ENCODE measurements at places on chromosomes 16 and 17. TPM values are rescaled to one million over a fixed set of nuclear protein-coding genes. Genes with fewer than 3 reads are reported as not detected.

CHST4 gene
- total RNA-seq, result 0.13 TPM

DNA sequence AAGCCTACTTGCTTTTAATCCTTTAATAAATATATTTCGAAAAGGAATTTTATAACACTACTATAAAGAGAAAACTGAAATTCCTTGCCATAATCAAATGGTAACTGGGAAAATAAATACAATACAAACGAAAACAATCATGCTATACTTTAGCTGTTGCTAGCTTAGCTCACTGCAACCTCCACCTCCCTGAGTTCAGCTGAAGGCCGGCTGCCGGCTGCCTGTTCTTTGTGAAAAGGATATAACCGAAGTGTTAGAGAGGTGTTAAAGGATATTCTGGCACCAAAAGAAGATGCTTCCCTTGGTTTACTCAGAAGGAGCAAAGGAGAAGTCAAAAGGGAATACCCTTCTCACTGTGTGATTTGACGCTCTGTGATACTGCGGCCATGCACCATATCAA lies 108.5 kb downstream of the CACNG3 start:
- no peak overlapping the region for H3K27ac ChIP-seq
- no peaks in the 10 kb centered on the region for H3K4me1 ChIP-seq
- no peak overlapping the region for H3K4me3 ChIP-seq
- no peak for DNase-seq
- no peaks in the 10 kb centered on the region for H3K27me3 ChIP-seq
- H3K36me3 ChIP-seq, result no peaks in the 10 kb centered on the region

DNA sequence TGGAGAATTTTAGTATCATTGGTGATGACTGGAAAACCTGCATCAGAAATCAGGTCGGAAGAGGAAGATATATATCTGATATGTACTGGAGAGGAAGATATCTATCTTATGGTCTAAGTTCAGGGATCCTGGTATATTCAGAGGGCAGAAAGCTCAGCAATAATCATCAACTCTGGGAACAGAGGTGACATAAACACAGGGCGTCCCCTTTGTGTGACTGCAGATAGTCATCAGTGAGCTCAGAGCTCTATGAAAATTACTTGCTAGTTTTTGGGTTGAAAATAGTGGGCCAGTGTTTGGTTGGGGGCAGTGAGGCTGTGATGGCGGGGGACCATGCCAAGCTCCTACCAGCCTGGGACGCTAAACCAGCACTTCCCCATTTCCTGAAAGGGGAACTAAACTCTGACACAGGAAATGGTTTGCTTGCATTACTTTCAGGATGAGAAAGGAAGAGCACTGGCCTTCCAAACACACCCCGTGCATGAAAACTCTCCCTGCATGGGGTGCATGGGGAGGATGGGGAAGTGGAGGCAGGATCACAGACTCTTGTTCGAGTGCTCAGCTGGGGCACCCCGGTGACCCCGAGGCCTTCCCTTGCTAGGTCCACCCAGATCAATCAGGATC lies 15.8 kb downstream of the NOD2 start:
- H3K4me1 ChIP-seq, result peaks cover 30% of the 10 kb centered on the region
- no peak for DNase-seq
- peak overlapping the region; percentile 27 for H3K27ac ChIP-seq
- H3K27me3 ChIP-seq, result peaks cover 8% of the 10 kb centered on the region

LRRC37A gene
- 4.5 TPM for total RNA-seq

CDH5 gene
- 1,308 TPM for total RNA-seq

DNA sequence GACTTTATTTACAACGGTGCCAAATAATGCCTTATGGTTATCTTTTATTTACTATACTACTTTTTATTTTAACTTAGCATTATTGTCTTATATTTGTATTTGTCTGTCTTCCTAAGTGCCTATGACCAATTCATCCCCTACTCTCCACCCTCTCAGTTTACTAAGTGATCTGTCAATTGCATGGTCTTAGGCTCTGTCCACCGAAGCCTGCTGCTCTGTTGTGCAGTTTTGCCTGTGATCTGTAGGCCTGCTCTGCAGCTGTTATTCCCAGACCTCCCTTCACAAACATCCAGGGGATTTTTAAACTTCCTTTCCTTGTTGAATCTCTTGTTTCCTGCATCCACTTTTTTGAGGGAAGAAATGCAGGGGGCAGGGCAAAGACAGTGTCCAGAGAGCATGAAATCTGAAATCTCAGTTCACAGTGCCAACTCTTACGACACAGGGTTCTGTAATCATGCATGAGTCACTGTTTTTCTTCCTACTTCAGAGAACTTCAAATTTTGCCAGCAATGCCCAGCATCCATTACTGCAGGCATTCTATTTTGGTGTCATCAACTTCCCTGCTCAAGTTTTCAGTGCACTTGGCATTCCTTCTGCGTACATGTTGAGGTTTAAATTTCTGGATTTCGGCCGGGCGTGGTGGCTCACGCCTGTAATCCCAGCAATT lies 11.4 kb downstream of the SLFN5 start:
- peak; percentile 18 for DNase-seq
- H3K27ac ChIP-seq, result peak overlapping the region; percentile 80
- H3K4me1 ChIP-seq, result peaks cover 14% of the 10 kb centered on the region
- H3K27me3 ChIP-seq, result peaks cover 1% of the 10 kb centered on the region
- no peak overlapping the region for H3K4me3 ChIP-seq

Measured in endothelial cell (in vitro differentiated cells).